CD4-positive, alpha-beta memory T cell (primary cell): ENCODE measurements at places on chromosomes 16 and 17.
A peak's percentile ranks its signal among the peaks of the same experiment; 100 is the strongest.

- no peak for DNase-seq
These were observed 25.1 kb downstream of the AKAP1 start for GRCh38 chr17:57110152-57110542.

GRCh38 chr17:13961265-13961664 lies 108.0 kb upstream of the COX10 start:
- no peak for DNase-seq

DNA sequence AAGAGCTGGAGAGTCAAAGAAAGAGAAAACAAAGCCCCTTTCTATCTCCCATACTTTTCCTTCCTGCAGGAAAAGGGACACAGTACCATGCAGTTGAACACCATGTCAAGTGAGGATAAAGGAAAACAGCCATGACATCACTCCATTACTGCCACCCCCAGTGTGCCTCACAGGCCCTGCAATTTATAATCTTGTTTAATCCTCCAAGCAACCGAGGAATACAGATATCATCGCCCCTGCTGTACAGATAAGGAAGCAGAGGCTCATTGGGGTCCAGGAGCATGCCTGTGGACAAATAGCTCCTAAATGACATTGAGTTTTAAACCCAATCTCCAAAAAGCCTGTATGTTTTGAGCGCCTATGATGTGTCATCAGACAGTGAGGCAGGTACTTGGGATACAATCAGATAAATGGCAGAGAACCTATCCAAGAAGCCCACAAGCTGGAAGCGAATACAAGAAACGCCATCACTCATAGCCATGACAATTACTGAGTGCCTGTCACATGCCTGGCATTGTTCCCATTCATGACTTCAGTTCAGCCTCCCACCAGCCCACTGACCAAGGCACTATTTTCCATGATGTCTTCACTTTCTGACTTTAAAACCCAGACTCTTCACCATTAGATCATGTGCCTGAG lies 45.5 kb downstream of the CPPED1 start:
- no peak for DNase-seq

GRCh38 chr16:397135-397661 lies at the start of gene NME4:
TSS of gene NME4 (plus strand) at chr16:397199. CDS start at chr16:397223, 24 bp downstream.
- peak; percentile 22 for DNase-seq

DNA sequence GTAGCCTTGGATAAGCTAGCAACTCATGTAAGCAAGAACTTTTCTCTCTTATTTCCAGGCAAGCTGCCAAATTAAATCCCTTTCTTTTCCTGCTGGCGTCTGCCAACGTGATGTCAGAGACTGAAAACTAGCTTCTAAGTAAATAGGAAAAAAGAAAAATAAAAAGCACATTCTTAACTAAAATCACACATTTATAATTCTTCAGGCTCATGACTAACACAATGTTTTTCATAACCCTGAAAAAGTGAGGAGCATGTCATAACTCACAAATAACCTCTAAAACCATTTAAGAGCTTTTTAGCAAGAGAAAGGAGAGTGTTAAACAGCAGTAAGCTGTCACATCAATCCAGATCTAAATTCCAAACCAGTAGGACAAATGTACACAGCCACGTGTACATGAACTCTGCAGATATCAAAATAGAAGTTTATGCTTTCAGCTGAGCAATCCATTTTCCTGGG lies 110.0 kb downstream of the N4BP1 start:
- DNase-seq, result no peak

DNA sequence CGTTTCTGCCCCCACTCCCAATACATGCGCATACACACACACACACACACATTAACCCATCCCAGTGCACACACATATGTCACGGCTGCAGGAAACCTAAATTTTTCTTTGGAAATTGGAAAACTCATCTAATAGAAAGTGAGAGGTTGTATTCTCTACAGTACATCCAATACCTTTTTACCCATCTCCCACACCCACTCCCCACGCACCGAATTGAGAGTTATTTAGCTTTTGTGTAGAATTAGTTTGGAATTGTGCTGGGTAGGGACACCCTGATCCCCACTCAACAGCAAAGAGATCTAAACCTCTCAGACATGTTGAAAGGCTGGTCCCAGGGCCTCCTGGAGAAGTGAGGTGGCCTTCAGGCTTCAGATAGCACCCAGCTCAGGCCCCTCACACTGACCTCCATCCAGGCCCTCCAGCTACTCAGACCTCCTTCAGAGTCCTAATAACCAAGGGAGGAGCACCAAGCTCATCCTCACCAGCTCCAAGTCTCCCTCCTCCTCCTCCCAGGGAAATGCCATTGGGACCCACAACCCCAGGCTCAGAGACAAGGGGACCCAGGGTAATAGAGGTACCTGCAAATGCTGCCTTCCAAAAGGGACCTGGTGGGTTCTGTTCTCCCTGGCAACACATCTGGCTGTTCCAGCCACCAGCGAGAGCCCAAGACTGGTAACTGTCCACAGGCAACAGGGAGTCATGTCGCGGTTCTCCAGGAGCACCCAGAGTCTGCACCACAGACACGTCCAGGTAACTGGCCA lies 955 bp downstream of the HOXB13 start:
- no peak for DNase-seq

GRCh38 chr17:78769196-78769773 lies 12.8 kb downstream of the CYTH1 start:
- peak; percentile 44 for DNase-seq

DNA sequence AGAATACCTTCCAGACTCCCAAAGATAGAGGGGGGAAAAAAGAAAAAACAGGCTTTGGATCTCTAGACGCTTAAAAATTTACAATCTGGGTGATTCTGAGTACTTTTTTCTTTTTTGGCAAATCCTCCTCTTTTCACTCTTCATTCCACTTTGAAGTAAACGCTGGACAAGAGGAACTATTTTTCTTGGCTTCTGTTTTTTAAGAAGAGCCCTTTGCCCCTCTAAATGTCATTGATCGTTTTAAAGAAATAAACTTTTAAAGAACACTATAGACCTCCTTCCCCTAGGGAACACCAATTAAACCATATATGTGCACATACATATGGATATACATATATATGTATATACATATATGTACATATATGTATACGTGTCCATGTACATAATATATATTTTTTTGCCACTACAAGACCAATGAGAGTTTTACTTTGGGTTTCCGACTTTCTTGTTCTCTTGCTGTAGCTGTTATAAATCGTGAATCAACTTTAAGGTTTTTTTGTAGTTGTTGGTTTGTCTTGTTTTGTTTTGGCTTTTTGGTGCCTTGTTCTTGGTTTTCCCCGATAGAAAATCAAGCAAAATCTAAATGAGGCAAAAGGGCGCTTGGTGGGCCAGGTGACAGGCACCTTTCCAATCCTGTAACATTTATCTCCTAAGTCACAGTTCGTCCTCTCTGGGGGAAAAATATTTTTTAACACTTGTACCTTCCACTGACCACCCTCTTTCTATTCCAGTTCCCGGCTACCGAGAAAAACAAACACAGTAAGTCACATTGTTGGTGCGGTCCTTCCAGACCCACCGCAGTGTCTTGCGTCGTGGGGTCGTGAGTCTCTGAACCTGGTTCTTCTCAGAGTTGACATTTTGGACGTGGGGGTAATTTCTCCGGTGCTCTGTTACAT lies 4.4 kb downstream of the FOXF1 start:
- no peak for DNase-seq

- peak; percentile 44 for DNase-seq
These were observed at the start of gene IL17C for GRCh38 chr16:88638323-88639230. TSS of gene IL17C (plus strand) at chr16:88638572. CDS start at chr16:88638642, 70 bp downstream.

DNA sequence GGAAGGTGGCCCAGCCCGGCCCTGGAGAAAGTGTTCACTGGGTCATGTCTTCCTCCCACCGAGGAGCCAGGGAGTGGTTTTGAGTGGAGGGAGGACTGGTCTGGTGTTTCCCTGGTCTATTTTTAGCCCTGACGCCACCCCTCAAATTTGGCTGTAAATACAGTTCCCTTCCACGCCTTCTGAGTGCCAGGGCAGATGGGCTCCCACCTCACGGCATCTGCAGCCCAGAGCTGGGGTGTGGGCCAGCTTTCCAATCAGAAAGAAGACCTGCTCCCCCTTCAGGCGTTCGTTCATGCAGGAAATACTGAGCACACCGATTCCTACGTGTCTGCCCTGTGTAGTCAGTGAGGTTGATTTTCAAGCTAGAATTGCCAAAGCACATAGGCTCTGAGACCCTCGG lies 53.7 kb downstream of the SNX20 start:
- peak; percentile 32 for DNase-seq

- DNase-seq, result no peak
These were observed 22.0 kb upstream of the NSMCE1 start for GRCh38 chr16:27290562-27290961.

DNA sequence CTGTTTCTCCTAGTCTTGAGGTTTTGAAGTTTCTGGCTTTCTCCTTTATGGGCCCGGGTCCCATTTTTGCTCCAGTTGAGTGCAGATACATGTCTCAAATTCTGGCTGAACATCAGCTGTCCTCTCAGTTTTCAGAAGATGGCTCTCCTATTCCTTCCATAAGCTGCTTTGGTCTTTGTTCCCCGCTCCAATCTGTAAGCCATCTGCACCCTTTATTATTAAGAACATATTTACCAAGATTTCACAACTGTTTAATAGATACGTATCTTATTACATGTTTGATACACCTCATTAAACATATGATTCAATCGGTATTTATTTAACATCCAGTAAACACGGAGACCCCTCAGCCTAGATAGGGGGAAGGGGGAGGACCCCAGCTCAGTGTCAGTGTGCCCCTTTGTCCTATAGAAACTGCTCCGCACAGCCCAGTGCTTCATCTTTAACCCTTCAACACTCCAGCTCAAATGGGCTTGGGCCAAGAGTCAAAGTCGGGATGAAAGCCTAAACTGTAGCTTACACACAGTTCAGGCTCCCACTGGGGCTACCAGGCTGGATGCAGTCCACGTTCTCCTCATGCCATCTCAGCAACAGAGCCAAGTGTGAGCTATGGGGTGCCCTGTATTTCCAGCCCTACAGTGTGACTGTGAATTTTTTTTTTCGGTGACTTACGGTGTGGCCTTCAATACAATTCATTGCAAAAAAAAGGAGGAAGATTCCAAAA lies 166.0 kb upstream of the ZFHX3 start:
- DNase-seq, result no peak

DNA sequence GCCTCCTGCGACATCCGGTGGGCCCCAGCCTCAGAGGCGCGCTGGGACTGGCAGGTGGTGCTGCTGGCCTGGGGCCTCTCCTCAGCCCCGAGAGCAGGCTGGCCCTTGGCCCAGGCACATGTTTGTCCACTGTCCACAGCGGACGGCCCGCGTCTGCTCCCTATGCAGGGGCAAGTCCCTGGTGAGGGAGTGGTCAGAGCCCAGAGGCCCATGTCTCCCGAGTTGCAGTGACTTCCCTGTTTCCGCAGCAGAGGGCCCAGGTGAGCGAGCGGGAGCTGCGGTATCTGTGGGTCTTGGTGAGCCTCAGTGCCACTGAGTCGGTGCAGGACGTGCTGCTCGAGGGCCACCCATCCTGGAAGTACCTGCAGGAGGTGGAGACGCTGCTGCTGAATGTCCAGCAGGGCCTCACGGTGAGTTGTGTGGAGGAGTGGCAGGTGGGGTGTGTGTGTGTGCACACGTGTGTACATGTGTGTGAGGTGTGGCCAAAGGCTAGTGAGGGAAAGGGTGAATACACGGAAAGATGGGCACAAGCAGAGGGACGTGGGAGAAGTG lies 10.4 kb downstream of the IL34 start:
- no peak for DNase-seq

DNA sequence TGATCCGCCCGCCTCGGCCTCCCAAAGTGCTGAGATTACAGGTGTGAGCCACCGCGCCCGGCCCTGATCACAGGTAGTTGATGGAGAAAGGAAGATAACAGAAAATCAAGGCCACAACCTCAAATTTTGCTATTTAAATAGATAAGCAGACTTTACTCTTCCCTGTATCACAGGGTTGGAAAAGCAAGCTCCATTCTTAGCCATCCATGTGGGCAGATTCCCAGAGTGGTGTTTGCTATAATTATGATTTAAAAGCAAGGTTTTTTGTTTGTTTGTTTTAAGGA lies 44.4 kb downstream of the TUBD1 start:
- no peak for DNase-seq

- no peak for DNase-seq
These were observed 192.1 kb upstream of the CIBAR2 start for GRCh38 chr16:85304337-85304736.

GRCh38 chr17:50596191-50597037 lies 35.9 kb downstream of the CACNA1G start:
- DNase-seq, result no peak

DNA sequence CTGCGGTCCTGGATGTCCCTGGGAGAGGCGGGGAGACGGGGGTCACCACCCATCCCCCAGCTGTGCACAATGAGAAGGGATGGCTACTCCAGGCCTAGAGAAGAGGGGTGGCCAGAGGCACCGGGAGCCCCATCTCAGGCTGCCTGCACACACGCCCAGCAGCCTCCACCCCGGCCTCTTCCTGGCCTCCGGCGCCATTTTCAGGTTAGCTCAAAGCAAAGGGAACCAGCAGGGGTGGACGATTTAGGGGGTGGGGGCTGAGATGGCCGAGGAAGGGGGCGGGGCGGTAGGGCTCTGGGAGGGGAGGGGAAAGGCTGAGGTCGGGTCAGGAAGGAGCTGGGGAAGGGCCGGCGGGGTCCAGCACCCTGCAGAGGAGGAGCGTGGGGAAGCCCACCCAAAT lies 42.8 kb downstream of the SRCIN1 start:
- DNase-seq, result no peak

GRCh38 chr16:1871974-1872635 lies at the start of gene MEIOB:
TSS of gene MEIOB (minus strand) at chr16:1872164. CDS start at chr16:1868175, 3,989 bp downstream.
- no peak for DNase-seq

DNA sequence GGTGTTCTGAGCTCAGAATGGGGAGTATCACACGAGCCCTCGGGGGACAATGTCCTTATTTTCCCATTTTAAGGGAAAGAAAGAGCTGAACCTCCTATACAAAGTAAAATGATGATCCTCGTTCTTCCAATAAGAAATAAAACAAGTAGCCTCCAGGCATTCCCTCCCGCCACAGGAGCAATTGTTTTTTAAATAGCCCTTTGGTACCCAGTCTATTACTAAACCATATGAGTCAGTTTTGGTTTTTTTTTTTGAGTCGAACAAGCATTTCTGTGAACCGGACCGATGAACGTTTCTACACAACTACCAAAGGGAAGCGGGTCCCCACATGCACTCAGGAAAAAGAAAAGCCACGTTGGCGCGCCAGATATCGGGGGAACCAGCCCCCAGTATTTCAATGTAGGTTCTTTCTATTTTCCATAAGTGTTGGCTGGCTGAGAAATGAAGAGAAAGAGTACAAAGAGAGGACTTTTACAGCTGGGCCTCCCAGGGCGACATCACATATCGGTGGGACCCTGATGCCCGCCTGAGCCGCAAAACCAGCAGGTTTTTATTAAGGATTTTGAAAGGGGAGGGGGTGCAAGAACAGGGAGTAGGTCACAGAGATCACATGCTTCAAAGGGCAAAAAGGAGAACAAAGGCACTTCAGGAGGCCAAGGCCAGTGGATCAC lies 3.8 kb upstream of the DCXR start:
- no peak for DNase-seq

- DNase-seq, result no peak
These were observed 2.3 kb downstream of the BAIAP2 start for GRCh38 chr17:81037026-81037797.

DNA sequence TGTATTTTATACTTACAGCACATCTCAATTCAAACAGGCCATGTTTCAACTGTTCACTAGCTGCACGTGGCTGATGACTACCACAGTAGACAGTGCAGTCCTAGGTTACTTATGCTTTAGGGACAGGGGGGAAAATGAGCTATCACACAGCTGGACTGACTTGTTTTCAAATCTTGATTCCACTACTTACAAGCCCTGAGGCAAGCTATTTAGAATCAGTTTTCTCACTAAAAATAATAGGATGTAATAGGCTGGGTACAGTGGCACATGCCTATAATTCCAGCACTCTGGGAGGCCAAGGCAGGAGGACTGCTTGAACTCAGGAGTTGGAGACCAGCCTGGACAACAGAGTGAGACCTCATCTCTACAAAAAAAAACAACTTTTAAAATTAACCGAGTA lies 10.3 kb downstream of the GLG1 start:
- DNase-seq, result no peak

GRCh38 chr16:59385491-59385890 lies 651.4 kb upstream of the GOT2 start:
- DNase-seq, result no peak
